ENCODE measurements at places on chromosomes 13 and 19.
A peak's percentile ranks its signal among the peaks of the same experiment; 100 is the strongest.

DNA sequence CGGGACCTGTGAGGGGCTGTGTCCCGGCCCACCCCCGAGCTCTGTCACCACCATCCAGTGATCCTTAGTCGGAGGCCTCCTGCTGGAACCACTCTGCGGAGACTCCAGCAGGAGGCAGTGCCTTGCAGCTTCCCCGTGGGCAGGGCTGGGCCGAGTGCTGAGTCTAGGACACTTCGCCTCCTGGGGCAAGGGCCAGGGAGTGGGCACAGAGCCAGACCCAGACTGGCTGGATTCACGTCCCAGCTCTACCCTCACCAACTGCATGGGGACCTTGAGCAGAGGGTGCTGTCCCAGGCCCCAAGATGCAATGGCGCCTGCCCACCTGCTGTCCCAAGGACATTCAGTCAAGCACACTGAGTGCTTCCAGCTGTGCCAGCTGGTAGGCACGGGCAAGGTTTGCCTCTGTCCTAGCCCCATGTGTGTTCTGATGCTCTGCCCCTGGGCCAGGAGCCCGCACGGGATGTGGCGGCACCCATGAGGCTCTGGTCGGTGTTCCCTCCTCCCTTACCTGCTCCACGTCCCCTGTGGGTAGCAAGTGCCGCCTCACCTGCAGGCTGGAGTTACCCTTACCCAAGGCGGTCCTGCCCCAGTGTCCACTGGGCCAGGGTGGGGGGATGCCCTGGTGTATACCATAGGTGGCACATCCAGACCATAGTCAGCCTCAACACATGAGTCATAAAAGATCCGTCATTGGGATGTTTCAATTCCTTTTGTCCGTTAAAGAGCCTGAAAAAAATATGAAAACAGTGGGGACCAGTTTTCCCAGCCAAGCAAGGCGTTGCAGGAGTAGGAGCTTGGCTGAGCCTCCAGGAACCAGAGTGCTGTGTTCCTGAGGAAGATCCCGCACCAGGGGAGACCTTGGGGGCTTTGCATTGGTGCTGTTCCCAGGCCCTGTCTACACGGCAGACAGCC is 7.4 kb downstream of the FZR1 start:
- DNase-seq, result no peak

DNA sequence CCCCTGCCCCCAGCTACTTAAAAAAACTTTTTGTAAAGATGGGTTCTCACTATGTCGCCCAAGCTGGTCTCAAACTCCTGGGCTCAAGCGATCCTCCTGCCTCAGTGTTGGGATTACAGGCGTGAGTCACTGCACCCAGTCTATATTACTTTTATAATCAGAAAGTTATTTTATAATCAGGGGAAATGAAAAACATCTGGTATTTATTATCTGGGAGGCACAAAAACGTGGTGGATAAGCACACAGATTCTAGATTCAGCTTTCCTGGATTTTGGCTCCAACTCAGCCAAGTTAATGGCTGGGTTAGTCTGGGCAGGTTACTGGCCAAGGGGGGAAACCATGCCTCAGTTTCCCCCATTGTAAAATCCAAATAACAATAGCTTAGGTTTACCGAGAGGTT is 24.7 kb downstream of the KEAP1 start:
- peak; percentile 28 for DNase-seq

- DNase-seq, result no peak
Observed at GRCh38 chr13:95138876-95139585, 162.2 kb downstream of the ABCC4 start.

- DNase-seq, result peak; percentile 34
Observed at GRCh38 chr19:5957170-5957569, 20.8 kb downstream of the RANBP3 start.

DNA sequence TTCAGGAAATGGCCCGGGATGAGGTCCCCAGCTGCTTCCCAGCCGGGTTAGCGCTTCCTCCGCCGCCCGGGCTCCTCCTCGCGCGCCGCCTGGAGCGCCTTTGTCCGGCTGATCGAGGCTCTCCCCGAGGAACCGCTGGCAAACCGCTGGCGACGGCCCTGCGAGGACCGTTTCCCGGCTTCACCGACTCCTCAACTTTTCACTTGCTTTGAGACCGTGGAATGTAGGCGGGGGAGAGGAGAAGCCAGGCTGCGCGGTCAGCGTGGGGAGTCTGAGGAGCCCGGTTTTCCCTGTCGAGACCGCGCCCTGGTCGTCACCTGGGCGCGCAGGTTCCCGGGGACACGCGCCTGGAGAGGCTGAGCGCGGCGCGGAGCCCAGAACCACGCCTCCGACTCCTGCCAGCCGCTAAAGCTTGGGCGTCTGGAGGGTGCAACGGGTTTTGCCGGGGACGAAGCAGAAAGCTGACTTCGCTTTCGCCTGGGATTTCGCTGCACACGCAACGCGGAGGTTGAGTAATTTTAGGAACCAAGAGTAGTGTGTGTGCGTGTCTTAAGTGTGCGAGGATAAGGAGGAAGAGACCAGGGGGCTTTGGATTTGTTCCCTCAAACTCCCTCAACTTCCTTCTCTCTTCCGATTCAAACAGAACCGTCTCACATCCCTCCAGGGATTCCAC is 7.3 kb upstream of the DGKH start:
- DNase-seq, result peak; percentile 66

DNA sequence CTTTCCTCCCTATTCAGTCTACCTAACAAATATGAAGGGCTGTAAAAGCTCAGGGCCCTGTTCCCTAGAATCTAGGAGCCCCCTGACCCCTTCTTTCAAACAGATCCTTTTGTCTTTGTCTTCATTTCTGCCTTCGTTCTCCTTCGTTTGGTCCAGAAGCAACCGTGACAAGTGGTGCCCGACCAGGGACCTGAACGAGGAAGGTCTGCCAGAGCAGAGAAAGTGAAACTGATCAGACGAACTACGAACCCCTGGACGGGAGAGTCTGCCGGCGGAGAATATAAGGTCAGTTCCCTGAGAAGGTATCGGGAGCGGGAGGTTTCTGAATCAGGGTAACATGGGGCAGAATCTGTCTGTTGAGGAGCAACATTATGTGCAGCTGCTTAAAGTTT is 751 bp downstream of the ERVK3-1 start:
- DNase-seq, result peak; percentile 4

DNA sequence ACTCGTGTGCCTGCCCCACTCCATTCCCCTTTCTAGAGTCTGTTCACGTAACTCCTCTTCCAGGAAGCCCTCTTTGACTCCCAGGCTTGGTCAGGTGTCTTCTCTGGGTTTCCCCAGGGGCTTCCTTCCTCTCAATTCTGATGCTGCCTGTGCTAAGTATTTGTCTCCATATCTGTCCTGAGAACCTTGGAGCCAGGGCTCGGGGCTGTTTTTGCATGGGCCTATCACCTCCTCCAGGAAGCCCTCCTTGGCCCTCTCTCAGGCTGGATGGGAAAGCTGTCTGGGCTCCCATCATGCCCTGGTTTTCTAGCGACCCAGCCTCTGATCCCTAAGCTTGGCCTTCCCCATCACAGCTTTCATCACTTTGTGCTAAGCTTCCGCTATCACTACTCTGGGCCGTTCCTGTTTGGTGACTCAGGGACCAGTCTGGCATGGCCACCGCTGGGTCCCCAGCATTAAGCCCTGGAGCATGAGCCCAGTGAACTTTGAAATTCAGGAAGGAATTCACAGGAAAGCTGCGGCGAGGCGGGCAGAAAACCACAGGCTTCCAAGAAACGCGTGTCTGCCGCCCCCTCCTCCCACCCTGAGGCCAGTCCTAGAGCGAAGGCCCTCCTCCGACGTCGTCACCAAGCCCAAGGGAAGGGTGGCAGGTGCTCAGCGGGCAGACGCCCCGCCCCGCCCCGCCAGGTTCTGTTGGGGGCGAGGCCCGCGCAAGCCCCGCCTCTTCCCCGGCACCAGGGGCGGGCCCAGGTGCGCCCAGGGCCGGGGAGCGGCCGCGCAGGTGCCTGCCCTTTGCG is 486 bp upstream of the SPINT2 start:
- DNase-seq, result peak; percentile 88

DNA sequence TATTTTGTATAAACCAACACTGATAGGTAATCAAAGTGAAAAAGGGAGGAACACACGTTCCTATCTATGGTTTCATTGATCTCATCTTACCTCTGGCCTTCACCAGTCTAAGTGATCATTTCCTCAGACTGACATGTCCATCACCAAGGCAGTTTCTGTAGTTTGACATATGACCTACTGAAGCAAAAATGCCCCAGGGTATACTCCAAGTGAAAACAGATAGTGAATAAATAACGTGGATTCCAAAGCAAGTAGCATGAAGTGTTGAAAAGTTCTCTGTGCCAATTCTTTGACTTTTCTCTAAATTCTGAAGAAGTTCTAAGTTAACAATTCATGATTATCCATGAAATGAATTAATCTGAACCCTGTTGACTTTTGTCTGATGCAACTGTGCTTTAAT is 334.2 kb upstream of the SGCG start:
- no peak for DNase-seq

DNA sequence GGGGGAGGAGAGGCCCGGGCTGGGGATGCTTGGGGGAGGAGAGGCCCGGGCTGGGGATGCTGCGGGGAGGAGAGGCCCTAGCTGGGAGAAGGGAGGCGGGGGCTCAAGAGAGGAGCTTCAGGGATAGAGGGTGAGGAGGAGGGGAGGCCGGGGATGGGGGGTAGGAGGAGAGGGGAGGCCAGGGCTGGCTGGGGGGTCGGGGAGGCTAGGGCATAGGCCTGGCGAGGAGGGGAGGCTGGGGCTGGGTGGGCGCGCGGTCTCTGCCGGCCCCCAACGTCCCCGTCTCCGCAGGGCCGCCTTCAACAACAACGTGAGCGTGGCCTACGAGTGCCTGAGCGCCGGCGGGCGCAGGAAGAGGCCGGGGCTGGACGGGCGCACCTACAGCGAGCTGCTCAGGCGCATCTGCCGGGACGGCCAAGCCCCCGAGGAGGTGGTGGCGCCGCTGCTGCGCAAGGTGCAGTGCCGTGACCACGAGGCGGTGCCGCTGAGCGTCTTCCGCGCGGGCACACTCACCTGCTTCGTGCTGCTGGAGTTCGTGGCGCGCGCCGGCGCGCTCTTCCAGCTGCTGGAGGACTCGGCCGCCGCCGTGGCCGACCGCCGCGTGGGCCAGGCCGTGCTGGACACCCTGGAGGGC is 11.4 kb downstream of the TPGS1 start:
- no peak for DNase-seq

DNA sequence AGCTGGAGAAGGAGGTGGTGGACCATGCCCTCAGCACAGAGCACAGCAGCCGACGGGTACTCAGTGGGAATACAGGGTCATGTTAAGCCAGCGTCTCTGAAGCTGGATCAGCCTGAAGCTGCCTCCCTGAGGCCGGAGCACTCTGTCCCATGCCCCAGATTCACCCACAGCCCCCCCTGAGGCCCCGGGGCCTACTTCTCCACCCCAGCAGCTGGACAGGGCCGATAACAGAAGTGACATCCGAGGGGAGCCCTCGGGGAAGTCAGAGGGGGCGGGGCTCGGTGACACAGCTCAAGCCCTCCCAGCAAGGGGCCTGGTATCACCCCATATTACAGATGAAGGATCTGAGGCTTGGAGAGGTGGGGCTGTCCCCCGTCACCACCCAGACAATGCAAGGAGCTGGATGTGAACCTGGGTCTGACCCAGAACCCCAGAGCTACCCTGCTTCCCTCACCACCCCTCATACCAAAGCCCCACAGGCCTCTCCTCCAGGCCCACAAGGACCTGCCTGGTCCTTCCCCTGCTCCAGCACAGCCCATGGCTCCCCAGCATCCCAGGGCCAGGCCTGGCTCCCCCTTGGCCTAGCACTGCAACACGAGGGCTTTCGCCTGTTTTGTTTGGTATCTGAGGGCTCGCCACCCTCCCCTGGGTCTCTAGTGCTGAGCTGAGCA is 5.7 kb downstream of the R3HDM4 start:
- DNase-seq, result no peak

DNA sequence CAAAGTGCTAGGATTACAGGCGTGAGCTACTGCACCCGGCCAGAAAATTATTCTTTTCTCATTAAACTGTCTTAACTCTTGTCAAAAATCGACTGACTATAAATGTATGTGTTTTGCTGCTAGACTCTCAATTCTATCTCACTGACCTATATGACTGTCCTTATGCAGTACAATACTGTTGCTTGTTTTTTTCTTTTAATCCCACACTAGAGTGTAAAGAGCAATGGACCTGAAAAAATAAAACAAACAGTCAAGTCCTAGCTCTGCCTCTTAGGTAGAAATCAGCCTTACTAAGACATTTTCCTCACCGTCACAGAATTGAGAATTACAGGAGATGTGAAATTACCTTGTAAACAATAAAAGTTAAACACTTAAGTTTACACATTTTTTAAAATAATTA is 35.1 kb downstream of the INTS6 start:
- no peak for DNase-seq

DNA sequence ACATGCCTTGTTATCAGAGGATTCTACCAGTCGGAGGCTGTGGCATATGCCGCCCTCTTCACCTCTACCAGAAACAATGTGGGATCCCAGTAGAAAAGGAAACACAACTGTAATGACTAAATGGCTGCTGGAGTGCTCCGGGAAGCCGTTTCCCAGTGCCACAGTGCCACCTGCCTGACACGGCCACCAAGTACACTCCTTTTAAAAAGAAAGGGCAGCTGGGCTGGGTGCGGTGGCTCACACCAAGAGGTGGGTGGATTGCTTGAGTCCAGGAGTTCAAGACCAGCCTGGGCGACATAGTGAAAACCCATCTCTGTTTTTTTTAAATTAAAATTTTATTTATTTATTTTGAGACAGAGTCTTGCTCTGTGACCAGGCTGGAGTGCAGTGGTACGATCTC is 67.3 kb downstream of the TRPM4 start:
- peak; percentile 75 for DNase-seq

- no peak for DNase-seq
Observed at GRCh38 chr13:39501702-39502324, 101.2 kb downstream of the LHFPL6 start.

GRCh38 chr13:21079761-21080592 is 18.6 kb upstream of the LATS2 start:
- DNase-seq, result peak; percentile 95

- DNase-seq, result no peak
Observed at GRCh38 chr19:34172661-34173192, 423 bp downstream of the LSM14A start.
